HepG2 (cell line): ENCODE measurements at places on chromosomes 12 and 14. TPM values are rescaled to one million over a fixed set of nuclear protein-coding genes. Genes with fewer than 3 reads are reported as not detected.

BEGAIN gene
- not detected in 2 replicates for total RNA-seq

SLC2A14 gene
- 6.6 and 7.7 TPM in 2 replicates for total RNA-seq

LAG3 gene
- total RNA-seq: 0.11 TPM in 1 of 2 replicates, not detected in the other

LIN7A gene
- 18.5 and 31.9 TPM in 2 replicates for total RNA-seq

SLC48A1 gene
- 2.6 and 3.7 TPM in 2 replicates for total RNA-seq

RNASE7 gene
- total RNA-seq: not detected in 2 replicates

SPX gene
- total RNA-seq: 0.07 TPM in 1 of 2 replicates, not detected in the other

HOXC4 gene
- not detected in 2 replicates for total RNA-seq
